NCI-H1694 (cell line): ENCODE measurements at places on chromosomes 12 and 14.

DNA sequence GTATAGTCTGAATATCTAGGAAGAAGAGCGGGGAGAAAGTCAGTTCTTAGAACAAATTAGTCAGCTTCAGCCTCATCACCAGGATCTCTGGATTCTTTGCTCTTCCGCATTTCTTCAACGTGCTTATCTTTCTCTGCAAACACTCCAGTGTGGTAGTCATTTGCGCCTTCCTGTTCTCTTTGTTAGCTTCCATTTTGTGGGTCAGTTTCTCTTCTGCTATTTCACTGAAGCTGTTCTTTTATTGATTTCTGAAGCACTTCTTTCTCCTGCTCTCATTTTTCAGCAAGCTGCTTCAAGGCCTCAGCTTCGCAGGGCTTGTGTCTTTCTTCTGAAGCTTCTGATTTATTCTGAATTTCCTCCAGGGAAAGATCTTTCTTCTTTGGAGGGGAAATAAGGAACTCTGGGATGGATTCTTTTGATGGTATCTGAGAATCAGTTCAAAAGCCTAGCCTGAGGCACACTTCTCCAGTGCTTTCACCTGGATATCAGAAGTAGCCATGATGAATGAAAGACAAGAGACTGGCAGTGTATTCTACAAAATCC lies 13.5 kb downstream of the AMN1 start:
- DNase-seq: no peak

- no peak for DNase-seq
Measured at GRCh38 chr12:117564881-117565280, 203.5 kb upstream of the NOS1 start.

DNA sequence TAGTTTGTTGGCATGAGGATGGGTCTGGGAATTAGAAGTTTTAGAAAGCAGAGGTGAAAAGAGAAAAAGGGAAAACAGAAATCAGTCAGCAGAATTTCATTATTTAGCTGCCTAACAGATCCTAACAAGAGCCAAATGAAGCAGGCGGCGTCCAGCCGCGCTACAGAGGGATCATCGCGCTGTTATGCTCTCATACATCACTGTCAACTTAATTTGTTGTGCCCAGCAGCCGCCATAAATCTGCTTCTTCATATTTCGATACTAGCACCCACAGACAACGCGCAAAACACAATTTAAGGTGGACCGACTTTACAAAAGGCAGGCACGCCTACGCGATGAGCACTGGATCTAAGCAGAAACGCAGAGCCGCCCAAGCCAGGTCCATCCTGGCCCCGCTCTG lies 66.7 kb downstream of the SETD3 start:
- DNase-seq: no peak

DNA sequence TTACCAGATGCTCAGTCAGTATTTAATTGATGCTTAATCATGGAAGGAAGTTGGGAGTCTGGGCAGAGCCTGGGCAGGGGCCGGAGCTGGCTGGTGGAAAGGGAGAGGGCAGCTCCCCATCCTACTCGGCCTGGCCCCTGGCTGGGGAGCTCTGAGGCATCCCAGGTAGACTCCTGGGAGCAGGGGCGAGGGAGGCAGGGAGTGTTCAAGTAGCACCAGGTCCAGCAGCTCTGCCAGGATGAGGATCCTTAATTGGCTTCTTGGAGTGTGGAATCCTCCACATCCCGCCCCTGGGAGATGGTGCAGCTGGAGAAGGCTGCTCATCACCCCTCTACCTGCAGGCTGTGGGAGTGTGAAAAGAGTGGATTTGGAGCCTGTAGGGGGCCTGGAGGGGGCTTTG lies 30.9 kb downstream of the SYNDIG1L start:
- DNase-seq: no peak

DNA sequence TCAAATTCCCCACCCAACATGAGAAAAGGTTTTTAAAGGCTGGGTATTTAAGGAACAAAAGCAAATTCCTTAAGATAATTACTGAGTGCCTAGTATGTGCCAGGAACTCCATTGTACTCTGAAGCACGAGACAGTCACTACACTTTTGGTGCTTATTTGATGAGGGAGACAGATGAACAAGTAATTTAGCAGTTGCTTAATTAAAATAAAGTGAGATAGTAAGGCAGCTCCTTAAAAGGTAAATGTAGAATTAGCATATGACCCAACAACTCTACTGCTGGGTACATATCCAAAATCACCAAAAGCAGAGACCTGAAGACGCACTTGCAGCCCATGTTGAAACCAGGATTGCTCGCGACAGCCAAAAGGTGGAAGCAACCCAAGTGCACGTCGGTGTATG lies 21.3 kb downstream of the POLE start:
- DNase-seq: no peak
